Activated naive CD4-positive, alpha-beta T cell treated with anti-CD3 and anti-CD28 coated beads for 36 hours (primary cell): ENCODE measurements at places on chromosomes 1 and 21. TPM values are rescaled to one million over a fixed set of nuclear protein-coding genes. Genes with fewer than 3 reads are reported as not detected.

Gene FNDC5
- total RNA-seq = not detected

Gene TSEN15
- 57.6 TPM for total RNA-seq

- DNase-seq = no peak
Measured at GRCh38 chr1:85360730-85361493, 84.5 kb upstream of the BCL10 start.

DNA sequence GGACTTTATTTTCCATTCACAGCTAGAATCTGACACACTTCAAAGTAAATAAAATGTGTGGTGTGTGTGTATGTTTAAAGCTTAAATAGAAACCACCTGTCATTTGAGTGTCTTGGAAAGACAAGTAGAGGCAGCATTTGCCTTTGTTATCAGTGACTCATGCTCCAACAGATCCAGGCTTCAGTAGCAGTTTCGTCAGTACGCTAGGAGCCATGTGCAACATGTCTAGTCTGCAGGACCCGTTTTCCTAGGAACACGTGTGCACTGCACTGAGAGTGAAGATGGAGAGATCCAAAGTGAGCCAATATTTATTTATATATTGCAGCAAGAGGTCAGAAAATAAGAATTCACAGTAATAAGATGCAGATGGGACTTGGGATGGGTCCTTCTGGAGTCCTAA is 41.8 kb downstream of the SGIP1 start:
- no peak for DNase-seq

DNA sequence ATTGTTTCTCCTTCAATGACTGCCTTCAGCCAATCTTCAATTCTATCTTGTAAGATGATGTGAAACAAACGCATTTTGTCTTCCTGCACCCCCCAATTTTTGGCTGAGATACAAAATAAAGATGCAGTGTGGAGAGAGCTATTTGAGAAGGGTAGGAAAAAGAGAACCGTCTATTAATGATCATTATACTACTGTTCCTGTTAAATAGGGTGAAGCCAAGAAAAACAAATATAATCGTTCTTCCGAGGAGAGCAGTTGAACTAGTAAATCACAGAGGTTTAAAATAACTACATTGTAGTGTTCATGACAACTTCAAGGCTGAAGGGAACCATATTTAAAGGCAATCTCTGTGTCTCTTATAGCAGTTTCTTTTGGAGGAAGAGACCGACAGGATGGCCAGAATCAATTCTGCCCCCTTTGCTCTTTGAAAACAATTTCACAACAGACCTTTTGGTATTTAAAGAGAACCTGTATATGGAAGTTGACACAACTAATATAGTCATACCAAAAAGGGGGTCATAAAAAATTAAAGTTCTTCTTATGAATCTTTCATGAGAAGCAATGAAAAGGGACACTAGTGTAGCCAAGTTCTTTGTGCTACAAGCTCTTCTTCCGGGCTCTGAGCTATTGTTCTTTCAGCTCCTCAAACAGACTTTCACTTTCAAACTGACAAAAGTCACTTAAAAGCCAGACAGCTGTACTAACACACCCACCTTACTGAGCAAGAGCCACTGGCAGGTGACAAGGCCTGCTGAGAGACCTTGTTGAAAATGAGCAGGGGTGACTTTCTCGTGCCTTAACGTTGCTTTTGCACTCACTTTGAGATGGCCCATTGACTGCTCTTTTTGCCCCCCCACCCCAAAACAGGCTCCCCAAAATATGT is 30.9 kb downstream of the PROX1 start:
- peak; percentile 27 for DNase-seq

DNA sequence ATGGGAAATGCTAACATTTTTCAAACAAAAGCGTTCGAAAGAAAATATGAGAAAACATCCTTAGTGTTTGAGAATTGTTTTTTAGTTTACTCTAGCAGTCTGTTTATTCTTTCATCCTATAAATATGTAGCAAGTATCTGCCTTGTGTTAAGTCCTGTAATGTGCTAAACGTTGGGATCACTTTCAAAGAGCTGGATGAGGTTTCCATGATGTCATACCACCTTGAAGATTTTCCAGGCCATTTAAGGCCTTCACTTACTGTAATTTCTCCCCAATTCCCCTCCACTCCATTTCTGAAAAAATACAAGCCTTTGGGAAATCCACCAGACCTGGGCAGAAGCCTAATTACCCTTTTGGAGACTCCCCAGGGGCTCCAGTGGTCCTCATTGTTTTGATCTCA is 24.2 kb upstream of the CTBS start:
- DNase-seq = no peak

Gene CTTNBP2NL
- 1.4 TPM for total RNA-seq

- DNase-seq = no peak
Measured at GRCh38 chr21:33608559-33608958, 20.1 kb upstream of the DONSON start.

DNA sequence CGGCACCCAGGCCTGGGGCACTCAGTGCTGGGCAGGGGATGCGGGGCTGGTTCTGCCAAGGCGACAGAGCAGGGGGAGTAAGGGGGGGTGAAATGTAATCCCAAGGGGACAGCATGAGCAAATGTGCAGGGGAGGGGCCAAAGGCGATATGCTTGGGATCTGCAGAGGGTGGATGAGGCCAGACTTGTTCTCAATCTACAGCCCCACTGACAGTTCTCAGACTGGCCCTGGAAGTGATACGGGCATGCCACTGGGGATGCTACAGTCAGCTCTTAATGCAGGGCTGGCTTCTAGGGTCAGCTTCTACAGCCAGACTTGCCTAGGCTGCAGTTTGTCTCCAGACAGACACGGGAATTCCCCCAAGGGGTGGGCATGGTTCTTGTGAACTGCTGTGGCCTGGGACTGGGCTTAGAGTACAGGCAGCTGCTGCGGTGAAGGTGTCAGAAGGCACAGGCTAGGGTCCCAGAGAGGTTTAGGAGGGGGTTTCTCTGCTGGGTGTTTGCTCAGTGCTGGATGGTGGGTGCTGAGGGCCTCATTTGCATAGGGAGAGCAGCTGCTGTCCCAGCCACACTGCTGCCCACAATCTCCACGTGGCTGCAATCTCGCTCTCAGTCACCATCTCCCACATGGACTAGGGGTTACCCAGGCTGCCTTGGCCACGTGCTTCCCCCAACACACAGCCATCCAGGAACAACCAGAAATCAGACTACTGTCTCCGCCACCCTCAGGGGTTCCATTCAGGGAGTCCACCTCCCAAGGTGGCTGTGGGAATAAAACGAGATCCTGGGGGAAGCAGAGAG is 190.1 kb downstream of the HIVEP3 start:
- DNase-seq = peak; percentile 78

GRCh38 chr1:204313675-204314074 is 46.1 kb downstream of the PLEKHA6 start:
- DNase-seq = no peak

- DNase-seq = no peak
Measured at GRCh38 chr1:94095112-94095637, 25.8 kb downstream of the ABCA4 start.

Gene TMCO2
- not detected for total RNA-seq

Gene OVAAL
- total RNA-seq = not detected

DNA sequence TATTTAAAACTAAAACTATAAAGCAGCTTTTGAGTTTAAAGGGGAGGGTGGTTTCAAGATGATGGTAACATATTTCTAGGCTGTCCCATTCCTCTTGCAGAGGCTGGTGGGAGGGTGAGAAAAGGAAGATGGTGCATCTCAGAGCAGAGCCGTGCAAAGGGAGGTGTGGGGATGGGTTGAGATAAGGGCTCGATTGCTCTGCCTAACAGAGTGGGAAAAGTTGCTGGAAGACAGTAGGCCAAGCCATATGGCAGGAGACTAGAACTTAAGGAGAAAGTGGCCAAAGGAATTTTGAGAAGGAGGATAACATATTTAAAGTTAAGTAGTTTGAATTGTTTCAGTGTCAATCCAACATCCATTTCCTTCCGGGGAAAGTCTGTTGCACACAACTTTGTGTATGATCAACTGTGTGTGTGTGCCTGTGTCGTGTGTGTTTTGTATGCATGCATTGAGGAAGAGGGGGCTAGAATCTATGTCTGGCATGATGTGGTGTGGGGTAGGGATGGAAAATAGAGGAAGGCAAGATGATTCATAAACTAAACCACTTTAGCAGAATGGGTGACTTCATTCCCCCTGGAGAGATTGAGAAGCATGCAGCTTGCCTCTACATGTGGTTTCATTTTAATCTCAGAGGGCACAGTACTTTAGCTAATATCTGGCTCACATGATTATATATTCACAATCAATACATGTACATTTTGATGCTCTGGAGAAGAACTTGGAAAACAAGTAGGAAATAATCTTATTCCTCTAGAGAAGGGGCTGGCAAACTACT is 145.0 kb upstream of the DNAH14 start:
- no peak for DNase-seq

DNA sequence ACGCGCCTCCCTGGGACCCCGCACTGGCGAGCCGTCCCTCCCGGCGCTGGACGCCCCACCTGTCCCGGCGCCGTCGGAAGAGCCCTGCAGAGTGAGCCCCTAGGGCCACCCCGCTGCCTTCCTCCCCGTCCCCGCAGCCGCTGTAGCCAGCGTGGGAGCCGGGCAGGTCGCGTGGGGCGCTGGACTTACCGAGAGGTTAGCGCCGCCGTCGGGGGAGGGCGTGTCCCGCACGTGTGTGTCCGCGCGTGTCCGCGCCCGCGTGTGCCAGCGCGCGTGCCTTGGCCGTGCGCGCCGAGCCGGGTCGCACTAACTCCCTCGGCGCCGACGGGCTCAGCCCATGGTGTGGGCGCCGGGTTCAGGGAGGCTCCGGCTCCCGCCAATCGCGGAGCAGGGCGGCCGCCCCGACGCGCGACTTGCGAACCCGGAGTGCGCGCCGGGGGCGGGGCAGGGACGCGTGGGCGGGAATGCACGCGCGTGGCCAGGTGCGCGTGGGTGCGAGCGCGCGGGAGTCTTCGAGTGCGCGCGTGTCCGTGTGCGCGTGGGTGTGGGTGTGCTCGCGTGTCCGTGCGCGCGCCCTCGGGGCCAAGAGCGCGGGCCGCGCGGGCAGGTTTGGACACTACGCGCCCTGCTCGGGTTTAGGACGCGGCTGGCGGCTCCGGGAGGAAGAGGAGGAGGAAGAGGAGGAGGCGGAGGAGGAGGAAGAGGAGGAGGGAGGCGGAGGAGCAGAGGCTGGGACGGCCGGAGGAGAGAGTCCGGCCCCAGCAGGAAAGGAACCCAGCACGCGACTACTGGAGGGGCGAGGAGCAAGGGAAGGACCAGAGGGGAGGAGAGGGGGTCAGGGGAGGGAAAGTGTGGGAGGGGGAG is 145.2 kb upstream of the ETS2 start:
- no peak for DNase-seq

Gene AURKAIP1
- 108 TPM for total RNA-seq

DNA sequence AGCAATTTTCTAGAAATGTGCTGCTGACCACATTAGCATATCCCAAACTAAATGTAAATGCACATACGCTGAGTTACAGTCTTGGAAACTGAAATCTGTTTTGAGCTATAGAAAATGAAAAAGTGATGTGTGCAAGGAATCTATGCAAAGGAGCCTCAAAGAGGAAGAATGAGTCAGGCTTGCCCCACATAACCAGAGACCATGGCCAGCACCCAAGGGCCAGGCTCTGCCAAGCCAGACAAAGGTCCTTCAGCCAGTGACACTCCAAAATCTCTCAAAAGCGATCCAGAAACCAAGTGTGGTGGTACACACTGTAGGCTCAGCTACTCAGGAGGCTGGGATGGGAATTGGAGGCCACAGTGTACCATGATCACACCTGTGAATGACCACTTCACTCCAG is 195.2 kb downstream of the TOMM20 start:
- DNase-seq = peak; percentile 61

Gene S100A8
- not detected for total RNA-seq

DNA sequence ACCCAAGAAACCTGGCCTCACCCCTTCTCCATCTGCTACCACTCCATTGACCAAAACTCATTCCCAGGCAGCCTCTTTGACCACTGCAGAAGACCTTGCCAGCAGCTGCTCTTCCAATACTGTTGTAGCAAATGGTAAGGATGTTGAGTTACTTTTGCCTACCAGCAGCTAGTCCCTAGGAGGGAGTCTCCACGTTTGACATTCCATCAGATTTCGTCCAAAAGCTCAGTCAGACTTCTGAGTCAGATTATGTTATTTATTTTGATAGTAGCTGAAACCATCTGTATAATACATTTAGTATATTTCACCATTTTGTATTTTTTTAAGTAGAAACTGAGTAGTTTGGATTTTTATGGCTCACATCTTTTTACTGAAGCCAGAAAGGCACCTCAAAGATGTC is 51.5 kb upstream of the WNT2B start:
- DNase-seq = no peak

GRCh38 chr1:157673008-157673407 is 27.6 kb downstream of the FCRL3 start:
- DNase-seq = no peak

GRCh38 chr1:1291548-1292441 is 11.6 kb downstream of the SCNN1D start:
- DNase-seq = peak; percentile 73

DNA sequence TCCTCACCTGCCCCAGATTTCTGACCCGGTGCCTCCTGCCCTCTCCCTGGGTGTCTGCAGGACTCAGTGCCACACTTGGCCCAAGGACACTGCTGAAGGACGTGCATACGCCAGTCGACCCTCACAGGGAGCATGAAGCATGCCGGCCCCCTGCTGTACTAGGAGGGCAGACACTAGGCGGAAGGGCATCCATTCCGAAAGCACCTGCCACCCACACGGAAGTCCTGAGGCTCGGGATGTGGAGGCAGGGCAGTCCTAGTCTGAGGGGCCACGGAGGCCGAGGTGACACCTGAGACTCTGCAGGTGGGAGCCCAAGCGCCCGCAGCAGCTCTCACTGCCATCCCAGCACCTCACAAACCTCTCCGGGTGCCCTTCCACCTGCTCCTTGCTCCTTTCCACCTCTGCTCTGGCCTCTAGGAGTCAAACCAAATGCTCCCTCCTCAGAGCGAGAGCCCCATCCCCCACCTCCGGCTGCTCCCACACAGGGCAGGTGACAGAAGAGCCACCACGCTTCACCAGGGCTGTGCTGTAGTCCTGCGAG is 2.4 kb downstream of the NPHP4 start:
- no peak for DNase-seq

Gene DCDC2B
- total RNA-seq = not detected

DNA sequence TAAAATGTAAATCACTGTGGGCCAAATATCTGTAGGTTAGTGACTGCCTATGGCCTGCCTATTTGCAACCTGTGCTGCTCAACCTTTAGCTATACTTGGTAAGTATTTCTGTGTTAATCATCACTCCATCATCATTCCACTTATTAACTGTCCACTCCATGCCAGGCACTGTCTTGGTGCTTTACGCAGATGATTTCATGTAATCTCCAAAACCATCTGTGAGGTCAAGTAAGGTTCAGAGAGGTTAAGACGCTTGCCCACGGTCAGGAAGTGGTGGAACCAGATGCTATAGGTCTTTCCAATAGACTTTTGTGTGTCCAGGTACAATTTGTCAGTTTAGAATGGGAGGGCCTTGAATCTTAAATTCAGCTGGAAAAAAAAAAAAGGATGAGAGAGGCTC is 10.8 kb upstream of the PHACTR4 start:
- no peak for DNase-seq

Gene LCE2B
- total RNA-seq = not detected

Gene CA6
- 0.62 TPM for total RNA-seq

Gene AMPD1
- not detected for total RNA-seq

Gene CNIH4
- total RNA-seq = 34.7 TPM

GRCh38 chr1:228882041-228882770 is 146.9 kb downstream of the RHOU start:
- no peak for DNase-seq

GRCh38 chr1:97050506-97050905 is 328.9 kb downstream of the PTBP2 start:
- no peak for DNase-seq

- DNase-seq = no peak
Measured at GRCh38 chr1:92399076-92399475, 87.6 kb downstream of the GFI1 start.
